ENCODE measurements at places on chromosomes 1 and 21.

GRCh38 chr1:86833461-86834215 lies 80.3 kb downstream of the SELENOF start:
- peak; percentile 89 for DNase-seq

- peak; percentile 70 for DNase-seq
These were observed 66.1 kb downstream of the CYYR1 start for GRCh38 chr21:26506956-26507355.

DNA sequence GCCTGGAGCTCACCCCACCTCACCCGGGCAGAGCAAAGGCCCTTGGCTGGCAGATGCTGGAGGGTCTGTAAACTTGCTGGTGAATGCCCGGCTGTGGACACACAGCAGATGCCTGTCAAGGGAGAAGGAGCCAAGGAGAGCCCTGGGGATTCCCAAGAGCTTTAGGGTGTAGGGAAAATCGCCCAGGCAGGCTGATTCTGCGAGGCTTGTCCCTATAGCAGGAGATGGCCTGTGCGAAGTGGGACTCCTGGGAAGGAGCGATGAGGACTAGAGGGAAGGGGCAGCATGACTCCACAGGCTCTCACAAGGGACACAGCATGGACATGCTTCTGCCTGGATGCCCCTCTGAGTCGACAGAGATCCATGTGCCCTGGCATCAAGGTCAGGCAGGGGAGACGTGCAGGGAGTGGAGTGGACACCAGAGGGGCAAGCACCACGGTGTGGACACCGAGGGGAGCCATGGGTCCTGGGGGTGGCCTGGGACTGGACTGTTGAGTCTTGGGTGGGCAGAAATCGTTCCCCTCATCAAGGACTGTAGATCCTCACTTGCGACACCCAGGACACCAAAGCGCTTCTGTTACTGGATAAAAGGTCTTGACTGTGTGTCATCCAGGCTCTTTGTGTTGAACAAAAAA lies 71.4 kb upstream of the ABCG1 start:
- no peak for DNase-seq

DNA sequence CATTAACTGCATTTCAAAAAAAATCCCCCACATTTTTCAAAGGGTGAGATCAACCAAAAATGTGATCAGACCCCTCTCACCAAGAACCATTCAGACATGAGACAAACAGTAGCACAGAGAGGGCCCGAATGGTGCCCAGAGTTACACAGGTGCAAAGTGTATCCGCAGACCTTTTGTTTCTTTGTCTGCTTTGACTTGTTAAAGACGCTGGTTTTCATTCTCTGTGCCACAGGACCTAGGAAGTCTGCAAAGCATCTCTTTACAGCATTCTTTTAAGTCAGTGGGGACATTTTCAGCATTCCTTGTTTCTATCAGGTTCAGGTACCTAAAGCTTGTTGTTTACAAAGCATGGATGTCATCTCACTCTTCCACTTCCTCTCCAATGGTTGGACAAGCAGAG lies 87.2 kb upstream of the MAP1LC3C start:
- DNase-seq, result no peak

GRCh38 chr1:29682919-29683295 lies 446.6 kb downstream of the PTPRU start:
- peak; percentile 39 for DNase-seq

- DNase-seq, result no peak
These were observed 20.4 kb upstream of the AK2 start for GRCh38 chr1:33057095-33057494.

GRCh38 chr1:165080253-165080896 lies 276.1 kb downstream of the LMX1A start:
- DNase-seq, result no peak

GRCh38 chr1:75330624-75331023 lies 196.4 kb downstream of the LHX8 start:
- DNase-seq, result peak; percentile 18

DNA sequence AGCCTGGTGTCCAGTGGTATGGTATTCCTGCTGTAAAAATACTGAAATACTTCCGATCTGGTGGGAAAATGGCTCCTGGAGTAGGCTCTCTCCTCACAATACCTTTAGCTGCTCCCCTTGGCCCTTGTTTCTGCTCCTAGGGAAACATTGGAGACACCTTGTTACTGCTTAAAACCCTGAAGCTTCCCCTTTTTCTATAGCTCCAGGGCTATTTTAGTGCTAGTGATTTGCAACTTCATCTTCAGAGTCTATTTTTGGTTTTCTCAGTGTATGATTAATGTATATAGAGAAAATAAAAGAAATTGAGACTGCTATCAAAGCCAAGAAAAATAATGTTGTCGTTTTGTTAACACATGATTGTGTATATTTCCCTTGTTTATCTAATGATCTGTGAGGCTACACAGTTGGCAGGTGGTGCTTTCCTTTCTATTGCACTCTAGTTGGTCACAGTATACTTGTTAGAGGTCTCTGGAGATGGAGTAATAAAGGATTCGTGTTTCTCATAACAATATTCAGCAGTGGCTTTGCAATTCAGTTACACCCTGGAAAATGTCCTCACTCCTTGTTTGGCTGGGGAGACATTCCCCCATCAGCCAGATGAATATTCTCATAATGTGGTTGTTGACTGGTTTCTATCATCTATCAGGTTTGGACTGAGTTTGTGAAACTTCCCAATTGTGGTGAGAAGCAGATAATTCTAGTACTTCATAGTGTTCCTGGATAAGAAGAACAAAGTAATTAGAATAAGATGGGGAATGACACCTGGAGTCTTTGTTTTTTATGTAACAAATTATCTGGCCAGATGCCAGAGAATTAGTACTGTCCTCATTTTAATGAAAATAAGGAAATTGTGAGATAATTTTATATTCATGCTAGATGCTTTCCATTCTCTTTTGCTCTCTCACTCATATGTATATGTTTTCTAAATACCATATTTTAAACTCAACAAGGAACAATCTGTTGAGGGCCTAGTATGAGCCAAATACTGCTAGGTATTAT lies 44.8 kb upstream of the CACYBP start:
- no peak for DNase-seq

GRCh38 chr1:64864018-64864940 lies 102.1 kb downstream of the JAK1 start:
- DNase-seq, result no peak

DNA sequence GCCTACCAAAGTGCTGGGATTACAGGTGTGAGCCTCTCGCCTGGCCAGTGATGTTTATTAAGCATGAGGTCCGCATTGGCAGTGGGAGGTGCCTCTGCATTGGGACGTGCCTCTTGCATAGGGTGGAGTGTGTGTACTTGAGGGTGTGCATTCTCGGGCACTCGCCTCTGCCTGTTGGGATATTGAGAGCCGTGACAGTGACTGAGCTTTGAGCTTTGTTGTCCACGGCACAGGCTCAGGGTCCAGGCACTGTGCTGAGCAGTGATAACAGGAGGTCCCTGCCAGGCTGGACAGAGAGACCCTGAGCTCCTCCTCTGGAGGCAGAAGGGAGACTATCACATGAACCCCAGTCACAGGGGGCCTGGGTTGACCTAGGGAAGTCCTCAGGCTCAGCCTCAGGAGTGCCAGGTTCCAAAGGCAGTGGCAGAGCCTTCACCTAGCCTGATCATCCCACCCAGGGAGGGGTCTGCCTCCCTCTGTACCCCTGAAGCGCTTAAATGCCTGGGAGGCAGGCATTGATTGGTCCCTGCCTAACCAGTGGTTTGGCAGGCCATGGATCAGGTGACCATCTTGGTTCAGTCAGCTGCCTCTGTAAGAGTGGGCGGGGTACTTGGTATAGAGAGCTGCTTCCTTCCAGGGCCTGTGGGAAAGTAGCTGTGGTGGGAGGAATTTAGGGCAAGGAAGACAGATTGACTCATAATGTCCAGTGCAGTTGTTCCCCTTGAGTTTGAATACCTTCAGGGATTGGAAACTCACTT lies 213.8 kb upstream of the TMEM51 start:
- peak; percentile 61 for DNase-seq

- DNase-seq, result no peak
These were observed 212.7 kb upstream of the JUN start for GRCh38 chr1:58996341-58997059.

DNA sequence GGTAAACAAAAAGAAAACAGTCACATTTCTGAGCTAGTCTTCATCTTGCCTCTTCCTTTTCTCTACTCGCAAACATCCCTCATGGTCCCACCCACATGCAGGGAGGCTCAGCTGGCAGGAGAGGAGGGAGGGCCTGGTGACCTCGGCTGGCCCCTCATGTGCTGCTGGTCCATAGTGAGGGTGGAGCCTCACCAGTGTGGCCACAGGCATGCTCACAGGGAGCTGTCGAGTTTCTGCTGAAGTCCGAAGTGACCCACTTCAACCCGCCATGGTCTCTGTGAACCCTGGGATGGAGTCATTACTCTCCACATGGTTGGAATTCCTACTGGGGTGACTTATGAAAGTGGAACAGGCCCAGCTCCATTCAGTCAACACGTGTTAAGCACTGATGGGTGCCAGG lies 253.4 kb downstream of the RHOU start:
- no peak for DNase-seq

DNA sequence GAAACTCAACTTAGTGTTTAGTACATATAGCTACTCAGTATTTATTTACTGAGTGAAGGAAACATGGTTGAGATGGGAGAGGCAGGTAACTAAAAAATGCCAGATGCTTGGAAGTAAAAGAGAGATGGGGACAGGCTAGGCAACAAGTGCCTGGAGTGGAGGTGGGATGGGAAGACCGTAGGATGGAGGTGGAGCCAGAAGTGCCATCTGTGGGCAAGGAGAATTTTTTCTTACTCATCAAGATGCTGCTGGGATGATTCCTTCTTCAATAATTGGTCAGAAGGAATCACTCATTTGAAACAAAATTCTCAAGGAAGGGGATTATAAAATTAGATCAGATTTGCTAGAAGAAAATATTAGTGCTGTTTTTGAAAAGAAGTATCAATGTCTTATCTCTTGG lies 72.9 kb downstream of the IFI44 start:
- DNase-seq, result no peak

GRCh38 chr21:38470755-38471154 lies 27.5 kb downstream of the ERG start:
- peak; percentile 43 for DNase-seq

GRCh38 chr1:39925721-39926342 lies 24.1 kb upstream of the MYCL start:
- DNase-seq, result no peak

All from astrocyte of the spinal cord (primary cell).